Effector CD4-positive, alpha-beta T cell (primary cell): ENCODE measurements at places on chromosomes 2 and 18.

GRCh38 chr2:227534714-227535113, 62.8 kb downstream of the AGFG1 start:
- DNase-seq, result no peak

DNA sequence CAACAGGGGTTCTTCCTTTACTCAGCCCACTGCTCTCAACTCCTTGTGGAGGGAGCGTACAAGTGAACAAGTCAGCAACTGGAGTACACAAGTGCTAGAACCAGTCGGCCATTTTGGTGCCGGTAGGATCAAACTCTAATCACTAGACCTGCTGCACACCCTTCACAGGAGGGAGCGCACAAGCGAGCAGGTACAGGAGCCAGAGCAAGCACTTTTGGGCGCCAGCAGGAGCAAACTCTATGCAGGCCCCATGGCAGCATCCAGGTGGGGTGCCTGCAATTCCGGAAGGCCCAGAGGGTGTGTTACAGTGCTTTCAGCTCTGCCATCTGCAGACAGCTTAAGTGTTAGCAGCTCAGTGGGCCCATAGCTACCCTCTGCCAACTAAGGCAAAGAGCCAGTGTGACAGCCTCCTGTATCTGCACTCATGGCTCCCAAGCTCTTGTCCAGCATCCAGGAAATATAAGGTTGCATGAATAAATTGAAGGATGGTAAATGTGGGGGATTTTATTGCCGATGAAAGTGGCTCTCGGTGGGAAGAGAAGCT, 426.1 kb downstream of the DCC start:
- no peak for DNase-seq

DNA sequence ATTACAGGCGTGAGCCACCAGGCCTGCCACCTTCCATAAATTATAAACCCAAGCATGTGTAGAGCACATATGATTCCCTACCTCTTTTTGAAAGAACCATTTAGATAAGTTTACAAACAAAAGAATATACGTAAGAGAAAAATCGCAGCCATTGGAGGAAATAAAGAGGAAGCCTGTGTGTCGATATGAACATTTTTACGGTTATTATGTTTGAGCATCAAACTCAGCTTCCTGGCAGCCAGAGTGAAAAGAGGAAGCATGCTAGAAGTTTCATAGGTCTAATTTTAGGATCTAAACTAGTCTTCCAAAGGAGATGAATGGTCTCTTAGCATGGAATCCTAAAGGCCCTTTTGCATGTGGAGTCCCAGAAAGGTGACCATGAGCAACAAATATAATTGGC, 104.3 kb downstream of the PLB1 start:
- no peak for DNase-seq

GRCh38 chr2:45808294-45808800, 156.9 kb downstream of the PRKCE start:
- DNase-seq, result no peak

DNA sequence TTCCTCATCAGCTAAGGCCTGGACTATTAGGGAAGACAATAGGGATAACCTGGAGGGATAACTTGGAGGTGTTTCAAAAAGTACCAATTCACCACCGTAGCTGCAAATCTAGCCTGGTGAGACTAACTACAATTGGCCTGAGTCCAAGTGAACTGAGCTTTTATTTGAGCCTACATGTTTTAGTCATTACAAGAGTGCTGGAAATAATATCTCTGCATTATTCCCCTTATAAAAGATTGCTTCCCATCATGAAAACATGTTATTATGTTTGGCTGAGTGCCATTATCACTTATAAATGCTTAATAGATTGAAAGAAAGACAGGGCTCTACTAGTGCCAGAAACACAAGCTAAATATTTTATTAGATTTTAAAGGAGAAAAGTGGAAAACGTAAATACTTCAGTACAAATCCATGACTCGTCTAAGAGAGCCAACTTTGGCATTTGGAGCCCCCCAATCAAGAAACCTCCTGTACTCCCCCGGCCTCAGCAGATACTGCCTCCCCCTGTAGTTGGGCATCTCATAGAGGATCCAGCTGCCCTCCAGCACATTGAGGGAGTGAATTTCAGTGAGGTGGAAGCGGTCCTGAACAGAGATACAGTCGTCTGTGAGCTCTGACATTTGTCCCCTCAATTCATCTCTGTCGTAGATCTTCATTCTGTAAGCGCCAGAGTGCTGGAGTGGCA, 3.6 kb downstream of the CRYGB start:
- no peak for DNase-seq

DNA sequence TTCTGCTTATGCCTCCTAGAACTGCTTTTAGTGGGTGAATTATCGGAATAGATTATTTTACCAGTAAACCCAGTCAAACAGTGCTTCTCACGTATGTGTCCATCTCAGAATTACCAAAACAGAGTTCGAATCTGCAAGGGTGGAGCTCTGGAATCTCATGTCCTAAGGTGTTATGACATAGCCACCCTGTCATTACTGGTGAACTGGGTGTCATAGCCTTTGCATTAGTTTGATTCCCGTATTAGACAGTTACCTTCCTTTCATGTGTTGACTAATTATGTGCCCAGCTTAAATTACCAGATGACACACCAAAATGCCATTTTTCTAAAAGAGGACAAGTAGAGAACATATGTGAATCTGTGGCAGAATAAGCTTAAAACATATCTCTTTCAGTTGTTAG, 15.2 kb upstream of the KCNJ13 start:
- no peak for DNase-seq

DNA sequence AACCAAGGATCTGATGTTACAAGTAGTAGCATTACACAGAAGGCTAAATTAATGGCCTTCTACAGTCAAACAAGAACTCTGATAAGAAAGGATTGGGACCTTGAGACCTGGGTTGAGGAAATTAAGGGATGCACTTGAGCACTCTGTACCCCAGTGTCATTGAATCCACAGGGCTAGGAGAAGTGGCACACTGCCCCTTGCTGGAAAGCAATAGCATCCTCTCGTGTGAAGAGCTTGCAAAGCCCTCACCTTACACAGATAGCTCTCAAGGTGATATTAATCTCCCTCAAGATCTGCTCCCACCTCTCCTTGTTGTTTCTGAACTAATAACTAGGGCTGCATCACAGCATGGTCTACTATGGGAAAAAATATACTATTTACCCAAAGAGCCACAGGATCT, 26.5 kb upstream of the CHST9 start:
- DNase-seq, result no peak

GRCh38 chr18:35736696-35737095, 155.2 kb downstream of the GALNT1 start:
- DNase-seq, result no peak

- no peak for DNase-seq
Observed at GRCh38 chr18:38606841-38607240, 1041.2 kb upstream of the CELF4 start.

DNA sequence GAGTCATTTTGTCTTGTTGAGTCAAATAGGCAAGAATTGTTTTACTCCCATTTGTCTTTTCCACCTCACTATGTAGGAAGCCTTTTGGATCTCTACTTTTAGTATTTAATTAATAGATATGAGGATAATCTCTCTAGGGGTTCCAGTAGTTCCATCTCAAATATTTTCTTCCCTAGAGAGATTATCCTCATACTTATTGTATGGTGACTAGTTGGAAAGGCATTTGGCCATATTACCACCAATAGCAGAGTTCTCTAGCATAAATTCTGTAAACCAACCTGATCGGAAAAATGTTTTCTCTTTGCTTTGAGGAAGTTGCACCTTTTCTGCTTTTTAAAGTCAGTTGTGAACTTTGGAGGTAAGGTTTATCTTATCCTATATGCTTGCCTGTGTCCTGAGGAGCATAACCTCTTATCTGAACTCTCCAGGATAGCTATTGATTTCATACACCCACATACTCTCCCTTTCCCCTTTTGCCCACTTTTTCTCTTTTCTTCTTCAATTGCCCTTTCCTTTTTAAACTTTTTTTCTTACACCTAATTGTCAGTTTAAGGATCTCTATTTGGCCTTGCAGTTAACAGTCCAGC, 100.8 kb downstream of the GALNT1 start:
- no peak for DNase-seq

GRCh38 chr2:224668123-224668909, 47.8 kb downstream of the CCDC195 start:
- DNase-seq, result no peak

- DNase-seq, result no peak
Observed at GRCh38 chr18:68797871-68798270, at the start of gene CCDC102B. TSS of gene CCDC102B (plus strand) at chr18:68798080. CDS start at chr18:68836764, 38,684 bp downstream.
